NCI-H2227 treated with DMSO at 0.1 percent for 48 hours (cell line): ENCODE measurements at places on chromosomes 1 and 21.

- no peak for DNase-seq
Observed at GRCh38 chr1:228977307-228977706, 242.0 kb downstream of the RHOU start.

- peak; percentile 68 for DNase-seq
Observed at GRCh38 chr1:232655028-232655745, 25.3 kb upstream of the SIPA1L2 start.

DNA sequence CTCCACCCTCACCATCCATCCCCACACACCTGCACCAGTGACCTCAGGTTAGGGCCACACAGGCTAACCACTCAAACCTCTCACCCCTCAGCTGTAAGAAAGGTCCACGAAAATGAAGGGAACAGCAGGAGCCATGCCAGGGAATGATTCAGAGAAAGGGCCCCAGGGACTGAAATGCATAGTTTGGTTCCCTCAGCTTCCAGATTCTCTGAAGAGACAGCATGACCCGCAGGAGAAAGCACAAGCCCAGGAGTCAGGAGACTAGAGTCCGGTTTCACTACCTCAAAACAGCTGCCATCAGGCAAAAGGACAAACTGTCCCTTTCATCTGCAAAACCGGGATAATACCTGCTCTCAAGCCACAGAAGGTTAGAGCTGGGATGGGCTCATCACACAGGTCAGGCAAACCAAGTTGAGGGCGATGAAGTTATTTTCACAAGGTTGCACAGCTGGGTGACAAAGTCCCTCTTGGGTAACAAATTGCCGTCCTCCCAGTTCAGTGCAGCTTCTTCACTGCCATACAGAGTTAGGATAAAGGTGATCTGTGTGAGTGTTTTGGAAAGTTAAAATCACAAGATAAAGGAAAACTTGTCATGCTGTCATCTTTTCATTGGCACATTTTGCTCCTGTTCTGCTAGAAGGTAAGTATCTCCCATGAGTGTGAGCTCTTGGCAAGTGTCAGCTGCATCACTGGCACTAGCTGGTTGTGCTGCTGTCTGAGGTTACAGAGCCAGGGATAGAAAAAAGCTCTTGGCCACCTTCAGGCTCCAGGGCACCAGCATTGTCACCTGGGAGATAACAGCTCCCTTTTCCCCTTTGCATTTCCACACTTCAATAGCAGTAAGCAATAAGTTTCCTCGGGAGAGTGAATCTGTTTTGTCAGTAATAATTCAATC is 120.4 kb downstream of the KCNH1 start:
- no peak for DNase-seq

DNA sequence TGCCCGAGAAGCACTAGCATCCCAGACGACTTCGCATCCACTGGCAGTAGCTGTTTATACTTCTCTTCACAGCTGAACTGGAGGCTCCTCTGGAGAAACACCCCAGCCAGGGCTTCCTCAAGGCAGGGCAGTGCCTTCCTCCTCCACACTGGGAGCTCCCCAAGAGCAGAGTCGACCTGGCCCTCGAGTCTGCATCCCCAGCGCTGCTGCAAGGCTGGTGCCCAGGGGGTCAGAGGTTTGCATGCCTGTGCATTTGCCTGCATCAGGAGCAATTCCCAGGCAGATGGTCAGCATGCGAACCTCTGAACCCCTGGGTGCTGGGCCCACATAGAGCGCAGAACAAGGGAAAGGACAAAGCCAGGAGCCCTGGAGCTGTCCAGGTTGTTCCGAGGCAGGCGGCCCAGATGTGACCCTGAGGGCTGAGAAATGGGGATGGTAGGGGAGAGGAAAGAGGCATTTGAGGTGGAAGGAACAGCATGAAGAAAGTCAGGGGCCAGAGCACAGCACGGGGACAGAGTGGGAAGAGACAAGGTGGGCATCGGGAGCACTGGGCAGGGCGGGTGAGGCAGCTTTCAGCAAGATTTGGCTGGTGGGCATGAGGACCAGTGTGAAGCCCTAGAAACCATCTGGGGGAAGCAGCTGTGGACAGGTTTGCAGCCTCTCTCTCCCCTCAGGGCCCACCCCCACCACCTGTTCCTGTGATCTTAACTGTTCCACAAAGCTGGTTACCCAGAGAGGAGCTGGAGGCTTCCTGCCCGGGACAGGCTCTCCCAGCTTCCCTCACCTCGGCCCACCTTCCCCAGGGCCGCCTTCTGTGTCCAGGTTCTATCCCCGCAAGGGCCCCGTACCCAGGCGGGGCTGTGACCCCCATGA is 6.4 kb upstream of the S100A8 start:
- DNase-seq, result no peak

- DNase-seq, result no peak
Observed at GRCh38 chr1:108718927-108719655, 6.4 kb downstream of the FNDC7 start.
